Fibroblast of the aortic adventitia (primary cell): ENCODE measurements at places on chromosomes 4 and X. TPM values are rescaled to one million over a fixed set of nuclear protein-coding genes. Genes with fewer than 3 reads are reported as not detected.

GRCh38 chr4:115128037-115128436, 14.6 kb upstream of the NDST4 start:
- DNase-seq = no peak

GRCh38 chr4:52199574-52200338, 148.7 kb downstream of the SPATA18 start:
- DNase-seq = peak; percentile 75

GRCh38 chr4:131459430-131460101, 1689.5 kb upstream of the PCDH10 start:
- no peak for DNase-seq

GRCh38 chr4:122602277-122603142, 18.4 kb downstream of the IL21 start:
- peak; percentile 73 for DNase-seq

DNA sequence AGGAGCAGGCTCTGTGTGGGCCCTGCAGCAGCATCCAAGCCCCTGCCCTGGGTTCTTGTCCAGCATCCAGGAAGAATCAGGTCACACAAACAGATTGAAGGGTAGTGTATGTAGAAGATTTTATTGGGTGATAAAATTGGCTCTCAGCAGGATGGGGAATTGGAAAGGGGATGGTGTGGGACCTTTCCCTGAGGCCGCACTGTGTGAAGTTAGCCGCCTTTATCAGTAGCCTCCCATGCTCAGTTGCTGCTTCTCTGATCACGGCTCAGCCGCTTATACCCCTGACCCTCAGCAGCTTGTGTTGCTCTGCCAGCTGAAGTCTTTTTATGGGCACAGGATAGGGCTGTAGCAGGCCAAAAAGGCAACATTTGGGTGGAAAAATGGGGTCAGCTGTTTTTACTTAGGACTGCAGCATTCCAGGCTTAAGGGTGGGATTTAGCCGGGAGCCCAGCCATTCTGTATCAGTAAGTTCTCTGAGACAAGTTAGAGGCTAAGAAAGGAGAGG, 35.2 kb upstream of the CCNG2 start:
- no peak for DNase-seq

DNA sequence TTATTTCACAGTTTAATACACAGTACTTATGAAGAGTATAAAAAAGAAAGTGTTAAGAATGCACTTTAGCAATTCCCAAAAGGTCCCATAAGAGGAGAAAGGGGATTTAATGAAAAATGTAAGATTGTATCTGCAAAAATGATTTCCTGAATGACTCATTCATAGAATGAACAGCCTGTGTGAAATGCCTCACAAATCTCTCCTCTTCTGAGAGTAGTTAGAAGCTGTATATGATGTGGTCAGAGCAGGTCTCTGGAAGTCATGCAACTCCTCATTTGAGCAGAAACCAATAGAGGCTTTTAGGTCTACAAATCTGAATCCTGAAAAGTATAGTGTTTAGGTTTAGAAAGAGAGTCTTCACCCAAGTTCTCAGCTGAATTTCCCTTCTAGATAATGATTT, 381.3 kb upstream of the INTU start:
- DNase-seq = peak; percentile 5

DNA sequence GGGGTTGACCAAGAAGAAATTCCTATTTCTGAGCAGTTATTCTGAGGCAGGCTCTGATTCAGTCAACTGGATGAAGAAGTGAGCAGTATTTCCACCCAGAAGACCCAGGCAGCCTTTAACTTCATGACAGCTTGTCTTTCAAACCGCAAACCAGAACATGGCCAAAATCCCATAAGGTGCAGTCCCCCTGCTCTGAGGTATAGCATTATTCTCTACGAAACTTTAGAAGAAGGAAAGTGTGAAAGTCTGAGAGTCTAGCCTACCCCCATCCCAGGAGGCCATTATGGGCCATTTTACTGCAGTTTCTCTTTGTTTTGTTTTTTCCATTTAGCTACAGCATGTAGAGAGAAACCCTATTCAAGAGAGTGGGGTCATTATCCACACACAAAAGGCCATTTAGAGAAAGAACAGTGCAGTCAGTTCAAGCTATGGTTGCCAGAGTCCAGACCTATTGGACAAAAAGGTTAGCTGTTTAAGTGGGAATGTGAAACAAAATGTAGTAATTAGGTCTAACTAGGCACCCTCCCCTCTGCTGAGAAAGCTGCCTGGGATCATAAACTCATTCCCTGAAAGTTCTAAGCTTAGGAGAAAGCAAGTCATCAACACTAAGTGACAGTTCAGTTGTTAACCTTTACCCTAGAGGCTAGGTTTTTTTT, 52.1 kb upstream of the RASGEF1B start:
- DNase-seq = no peak

GRCh38 chr4:110484767-110485166, 8.8 kb downstream of the ENPEP start:
- DNase-seq = peak; percentile 92

DNA sequence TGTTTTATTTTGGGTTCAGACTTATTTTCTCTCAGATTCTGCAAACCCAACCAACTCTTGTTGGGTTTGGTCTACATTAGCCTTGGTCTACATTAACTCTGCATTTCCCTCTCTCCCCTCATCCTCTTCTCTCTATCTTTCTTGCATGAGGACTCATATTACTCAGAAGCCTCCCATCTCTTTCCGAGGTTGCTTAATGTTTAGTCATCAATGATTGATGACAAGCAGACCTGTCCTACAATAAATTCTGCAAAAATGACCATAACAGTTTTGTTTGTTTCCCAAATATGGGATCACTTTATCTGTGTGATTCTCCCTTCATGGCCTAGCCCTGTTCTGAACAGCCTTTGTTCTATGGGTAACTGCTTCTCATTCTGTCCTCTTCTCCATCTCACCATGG, 75.2 kb downstream of the GABRB1 start:
- DNase-seq = peak; percentile 22

GRCh38 chr4:169147191-169147590, 123.6 kb downstream of the SH3RF1 start:
- no peak for DNase-seq

- DNase-seq = no peak
Observed at GRCh38 chrX:1300449-1300848, 31.8 kb downstream of the CSF2RA start.

DNA sequence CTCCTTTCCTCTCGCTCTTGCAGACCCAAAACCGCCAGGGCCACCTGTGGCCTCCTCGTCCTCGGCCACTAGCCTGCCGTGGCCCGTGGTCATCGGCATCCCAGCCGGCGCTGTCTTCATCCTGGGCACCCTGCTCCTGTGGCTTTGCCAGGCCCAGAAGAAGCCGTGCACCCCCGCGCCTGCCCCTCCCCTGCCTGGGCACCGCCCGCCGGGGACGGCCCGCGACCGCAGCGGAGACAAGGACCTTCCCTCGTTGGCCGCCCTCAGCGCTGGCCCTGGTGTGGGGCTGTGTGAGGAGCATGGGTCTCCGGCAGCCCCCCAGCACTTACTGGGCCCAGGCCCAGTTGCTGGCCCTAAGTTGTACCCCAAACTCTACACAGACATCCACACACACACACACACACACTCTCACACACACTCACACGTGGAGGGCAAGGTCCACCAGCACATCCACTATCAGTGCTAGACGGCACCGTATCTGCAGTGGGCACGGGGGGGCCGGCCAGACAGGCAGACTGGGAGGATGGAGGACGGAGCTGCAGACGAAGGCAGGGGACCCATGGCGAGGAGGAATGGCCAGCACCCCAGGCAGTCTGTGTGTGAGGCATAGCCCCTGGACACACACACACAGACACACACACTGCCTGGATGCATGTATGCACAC, 13.6 kb downstream of the FGFRL1 start:
- DNase-seq = no peak

GRCh38 chrX:17697191-17697590, 40.1 kb upstream of the SCML1 start:
- peak; percentile 9 for DNase-seq

FAM114A1 gene
- 263 and 378 TPM in 2 replicates for total RNA-seq

FAM9C gene
- total RNA-seq = not detected in 2 replicates

DKC1 gene
- total RNA-seq = 36.5 and 47.8 TPM in 2 replicates

GAGE1 gene
- total RNA-seq = not detected in 2 replicates

SSX5 gene
- not detected in 2 replicates for total RNA-seq
